Activated naive CD4-positive, alpha-beta T cell treated with anti-CD3 and anti-CD28 coated beads, Interleukin-2, amount 50 U/mL, for 16 hours (primary cell): ENCODE measurements at places on chromosomes 1 and 21.
A peak's percentile ranks its signal among the peaks of the same experiment; 100 is the strongest.

- no peak for DNase-seq
These were observed 29.3 kb downstream of the KIRREL1 start for GRCh38 chr1:158022554-158023312.

DNA sequence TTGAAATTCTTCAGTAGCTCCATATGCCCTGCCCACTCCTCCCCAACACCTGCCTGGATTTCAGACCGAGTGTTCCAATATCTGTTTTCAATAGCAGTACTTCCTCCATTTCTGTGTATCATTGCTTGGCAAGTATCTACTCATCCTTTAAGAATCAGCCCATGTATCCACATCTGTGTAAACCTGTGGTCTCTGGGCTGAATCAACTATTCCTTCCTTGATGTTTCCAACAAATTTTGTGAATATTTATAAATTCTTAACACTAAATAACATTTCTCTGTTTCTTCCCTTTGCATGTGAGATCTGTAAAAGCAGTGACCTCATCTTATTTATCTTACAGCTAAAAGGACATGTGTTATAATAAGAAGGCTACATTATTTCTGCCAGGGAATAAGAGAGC lies 26.0 kb upstream of the UAP1 start:
- DNase-seq, result no peak

GRCh38 chr1:89557956-89558355 lies 33.3 kb downstream of the LRRC8B start:
- no peak for DNase-seq

GRCh38 chr1:36401602-36402503 lies 4.1 kb upstream of the LSM10 start:
- DNase-seq, result no peak

DNA sequence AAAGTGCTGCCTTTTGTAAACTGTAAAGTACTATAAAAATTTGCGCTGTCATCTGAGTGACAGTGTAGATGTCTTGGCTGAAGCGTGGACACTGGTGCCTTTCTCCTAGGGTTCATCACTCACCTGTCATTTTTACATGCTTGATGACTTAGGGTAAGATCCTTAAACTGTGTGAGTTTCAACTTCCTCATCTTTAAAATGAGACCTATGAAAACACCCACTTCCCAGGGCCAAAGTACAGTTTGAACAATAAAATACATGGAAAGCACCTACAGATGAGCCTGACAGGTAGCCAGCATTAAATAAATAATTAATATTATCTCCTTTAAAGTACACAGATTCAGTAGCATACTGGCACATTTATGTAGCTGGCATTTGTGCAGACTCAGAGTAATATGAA lies 309.9 kb downstream of the CHRM3 start:
- no peak for DNase-seq

DNA sequence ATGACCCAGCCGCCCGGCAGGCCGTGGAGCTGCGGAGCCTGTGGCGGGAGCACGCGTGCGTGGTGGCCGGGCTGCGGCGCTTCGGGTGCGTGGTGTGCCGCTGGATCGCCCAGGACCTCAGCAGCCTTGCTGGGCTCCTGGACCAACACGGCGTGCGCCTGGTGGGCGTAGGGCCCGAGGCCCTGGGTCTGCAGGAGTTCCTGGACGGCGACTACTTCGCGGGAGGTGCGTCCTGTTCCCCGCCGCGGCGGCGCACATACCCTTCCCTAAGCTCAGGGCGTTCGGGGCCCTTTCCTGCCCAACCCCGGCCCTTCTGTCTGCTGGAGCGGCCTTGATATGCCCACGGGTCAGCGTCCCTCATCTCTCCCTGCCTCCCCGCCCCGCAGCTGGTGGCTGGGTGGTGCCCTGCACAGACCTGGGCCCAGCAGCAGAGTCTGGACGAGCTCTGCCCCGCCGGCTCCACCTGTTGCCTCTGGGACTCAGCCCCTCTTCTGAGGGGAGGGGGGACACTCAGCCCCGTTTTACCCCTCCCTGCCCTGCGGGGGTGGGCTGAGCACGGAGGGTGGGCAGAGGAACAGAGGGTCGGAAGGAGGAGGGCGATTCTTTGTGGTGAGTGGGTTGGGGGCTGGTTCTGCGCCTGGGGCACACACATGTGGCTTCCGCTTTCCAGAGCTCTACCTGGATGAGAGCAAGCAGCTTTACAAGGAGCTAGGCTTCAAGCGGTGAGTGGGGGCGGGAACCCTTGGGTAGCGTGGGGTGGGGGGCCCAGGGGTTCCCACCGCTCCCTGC lies 688 bp downstream of the PRXL2B start:
- DNase-seq, result peak; percentile 40

DNA sequence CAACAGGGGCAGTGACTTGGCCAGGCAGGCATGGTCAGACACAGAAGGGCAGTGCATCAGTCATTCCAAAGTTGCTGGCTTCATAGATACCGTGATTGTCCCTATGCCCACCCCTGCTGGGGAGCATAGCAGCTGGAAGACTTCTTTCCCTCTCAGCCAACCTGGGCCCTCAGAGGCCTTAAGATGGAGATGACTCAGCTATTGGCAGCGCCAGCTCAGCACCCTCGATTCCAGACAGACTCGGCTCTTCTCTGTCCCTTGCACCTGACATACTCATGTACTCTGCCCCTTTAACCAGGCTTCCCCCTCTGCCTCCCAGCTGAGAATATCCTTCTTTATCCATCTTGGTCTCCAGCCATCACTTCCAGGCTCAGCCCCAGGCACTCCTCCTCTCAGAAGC lies 16.8 kb downstream of the SLAMF8 start:
- DNase-seq, result no peak

DNA sequence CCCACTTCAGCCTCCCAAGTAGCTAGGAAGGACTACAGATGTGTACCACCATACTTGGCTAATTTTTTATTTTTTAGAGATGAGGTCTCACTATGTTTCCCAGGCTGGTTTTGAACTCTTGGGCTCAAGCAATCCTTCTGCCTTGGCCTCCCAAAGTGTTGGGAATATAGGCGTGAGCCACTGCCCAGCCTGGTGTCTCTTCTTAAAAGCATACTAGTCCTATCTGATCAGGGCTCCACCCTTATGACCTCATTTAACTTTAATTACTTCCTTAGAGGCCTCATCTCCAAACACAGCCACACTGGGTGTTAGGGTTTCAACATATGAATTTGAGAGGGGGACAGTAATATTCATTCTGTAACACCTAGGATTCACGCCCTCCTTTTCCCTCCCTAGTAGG lies 130.9 kb downstream of the GLIS1 start:
- no peak for DNase-seq

DNA sequence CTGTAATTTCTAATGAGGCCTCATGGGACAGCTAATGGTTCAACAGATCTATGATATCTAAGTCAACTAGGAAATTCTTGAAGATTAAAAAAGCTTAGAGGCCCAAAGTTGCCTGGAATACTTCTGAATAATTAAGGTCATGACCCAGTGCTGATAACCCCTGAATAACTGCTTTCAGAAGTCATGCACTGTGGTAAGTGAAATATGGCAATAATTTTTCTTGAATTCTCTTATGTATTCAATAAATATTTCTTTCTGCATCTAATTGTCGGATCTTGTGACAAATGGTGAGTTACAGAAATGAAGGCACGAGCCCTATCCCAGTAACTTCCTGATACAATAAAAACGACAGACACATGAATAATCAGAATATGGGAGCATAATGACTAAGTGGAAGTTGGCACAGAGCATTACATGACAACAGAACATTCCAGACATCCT lies 219.3 kb upstream of the GREM2 start:
- DNase-seq, result no peak

GRCh38 chr1:226732856-226733291 lies 6.2 kb downstream of the ITPKB start:
- no peak for DNase-seq

- no peak for DNase-seq
These were observed 36.1 kb upstream of the SLC25A33 start for GRCh38 chr1:9503001-9503675.
